HT1080 (cell line): ENCODE measurements at places on chromosomes 12 and 14.

GRCh38 chr14:64918216-64918615 lies 4.0 kb downstream of the CHURC1 start:
- DNase-seq: no peak

DNA sequence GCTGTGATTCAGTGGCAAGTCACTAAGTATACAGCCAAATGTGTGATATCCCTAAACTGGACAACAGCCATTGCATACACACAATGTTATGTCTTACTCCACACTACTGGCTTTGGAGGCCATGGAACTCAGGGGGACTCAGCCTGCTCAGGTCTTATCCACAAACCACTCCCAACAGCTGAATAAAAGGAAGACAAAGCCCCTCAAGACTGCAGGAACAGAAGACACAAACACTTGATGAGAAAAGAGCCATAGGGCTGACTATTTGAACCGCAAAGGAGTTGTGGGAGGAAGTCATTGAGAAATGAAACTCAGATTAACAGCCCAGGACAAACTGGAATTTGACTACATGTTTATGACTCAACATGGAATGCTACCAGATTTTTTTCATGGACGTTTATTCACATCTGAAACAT lies 40.9 kb downstream of the PTGER2 start:
- peak; percentile 95 for DNase-seq

- no peak for DNase-seq
Measured at GRCh38 chr12:26846416-26846815, 13.4 kb upstream of the ITPR2 start.

- peak; percentile 39 for DNase-seq
Measured at GRCh38 chr12:20369305-20370013, 1.1 kb downstream of the PDE3A start.

GRCh38 chr12:4440187-4440941 lies 5.3 kb downstream of the FGF6 start:
- no peak for DNase-seq

- DNase-seq: no peak
Measured at GRCh38 chr12:95099270-95099790, 25.9 kb upstream of the NR2C1 start.

DNA sequence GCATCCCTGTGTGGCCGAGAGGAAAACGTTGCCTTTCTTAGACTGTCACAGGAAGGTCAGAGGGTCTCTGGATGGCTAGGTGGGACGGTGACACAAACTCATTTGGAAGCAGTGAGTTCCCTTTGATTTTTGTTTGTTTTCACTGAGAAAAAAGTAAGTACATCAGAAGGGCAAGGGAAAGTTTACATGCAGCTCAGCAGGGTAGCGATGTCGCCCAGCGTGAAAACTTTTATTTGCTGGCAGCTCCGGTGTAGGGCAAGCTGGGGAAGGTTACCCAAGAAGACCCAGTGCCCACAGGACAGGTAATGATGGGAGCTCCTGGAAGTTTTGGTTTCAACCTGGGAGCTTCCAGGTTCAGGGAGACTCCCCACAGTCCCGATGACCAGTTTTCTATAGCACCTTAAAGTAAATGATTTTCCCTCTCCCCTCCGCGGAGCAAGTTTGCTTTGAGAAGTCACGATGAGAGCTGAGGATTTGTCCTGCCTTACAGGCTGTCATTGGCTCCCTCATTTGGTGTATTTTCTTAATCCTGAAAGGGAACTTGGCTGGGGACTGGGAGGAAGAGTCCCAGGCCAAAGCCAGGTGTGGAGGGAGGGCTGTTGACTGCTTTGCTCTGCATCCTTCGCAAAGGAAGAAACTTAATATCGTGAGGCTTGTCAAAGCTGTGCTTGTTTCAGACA lies 64.7 kb upstream of the ESRRB start:
- no peak for DNase-seq

- peak; percentile 12 for DNase-seq
Measured at GRCh38 chr14:24992624-24993360, 57.2 kb downstream of the STXBP6 start.

GRCh38 chr14:51095854-51096823 lies 1.2 kb upstream of the TRIM9 start:
- peak; percentile 45 for DNase-seq

DNA sequence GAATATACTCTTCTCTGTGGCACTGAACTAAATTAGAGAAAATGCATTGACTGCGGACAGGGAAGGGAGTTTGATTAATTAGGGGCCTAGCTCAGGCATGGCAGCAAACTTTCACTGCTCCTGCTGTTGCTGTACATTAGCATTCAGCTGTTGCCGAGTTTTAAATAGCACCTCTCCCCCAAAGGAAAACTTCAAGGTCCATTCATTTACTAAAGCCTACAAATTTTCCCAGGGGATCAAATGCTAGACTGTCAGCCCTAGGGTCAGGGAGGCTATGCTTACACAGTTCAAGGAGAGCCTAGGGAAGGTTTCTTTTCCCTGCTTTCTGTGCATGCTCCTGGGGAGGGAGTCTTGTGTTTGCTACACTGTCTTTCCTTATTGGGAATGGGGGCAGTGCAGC lies 60.0 kb upstream of the GZMB start:
- DNase-seq: no peak

GRCh38 chr12:125097427-125097826 lies 32.2 kb downstream of the AACS start:
- no peak for DNase-seq

GRCh38 chr14:96055753-96056508 lies 16.8 kb downstream of the C14orf132 start:
- no peak for DNase-seq

GRCh38 chr12:123445388-123446332 lies 9.2 kb upstream of the RILPL2 start:
- DNase-seq: no peak

DNA sequence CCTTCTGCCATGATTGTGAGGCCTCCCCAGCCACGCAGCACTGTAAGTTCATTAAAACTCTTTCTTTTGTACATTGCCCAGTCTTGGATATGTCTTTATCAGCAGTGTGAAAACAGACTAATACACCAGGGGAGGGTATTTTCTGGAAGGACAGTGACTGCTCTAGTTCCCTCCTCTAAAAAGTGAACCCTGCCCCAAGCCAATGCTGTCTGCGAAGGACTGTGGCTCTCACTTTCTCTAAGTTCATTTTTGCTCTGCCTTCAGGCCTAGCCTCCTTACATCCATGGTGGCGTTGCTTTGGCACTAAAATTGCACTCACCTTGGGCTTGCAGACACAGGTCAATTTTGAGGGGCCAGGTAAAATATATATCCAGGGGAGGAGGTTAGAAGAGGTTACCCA lies 323.0 kb downstream of the VRK1 start:
- DNase-seq: no peak

DNA sequence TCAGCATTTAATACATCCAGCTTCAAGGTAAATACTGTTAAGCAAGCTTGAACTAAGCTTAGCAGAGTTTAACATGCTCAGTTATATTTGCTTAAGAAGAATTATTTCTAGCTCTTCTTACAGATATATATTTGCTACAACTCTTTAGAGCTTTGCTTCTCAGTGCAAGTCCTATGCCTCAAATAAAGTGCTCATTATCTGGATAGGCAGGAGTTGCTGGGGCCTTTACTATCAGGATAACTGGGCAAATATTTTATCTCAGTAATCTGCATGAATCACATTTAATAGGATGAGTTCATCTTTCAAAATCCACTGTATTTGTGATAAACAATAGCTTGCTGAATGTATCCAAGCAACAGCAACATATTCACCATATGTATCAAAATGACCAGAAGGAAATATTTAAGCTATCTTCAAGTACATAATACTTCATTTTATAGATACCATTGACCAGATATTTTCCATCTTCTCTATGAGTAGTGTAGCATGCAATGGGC lies 187.6 kb downstream of the NOVA1 start:
- DNase-seq: no peak

- peak; percentile 9 for DNase-seq
Measured at GRCh38 chr12:9169979-9170634, 38.1 kb downstream of the PZP start.

DNA sequence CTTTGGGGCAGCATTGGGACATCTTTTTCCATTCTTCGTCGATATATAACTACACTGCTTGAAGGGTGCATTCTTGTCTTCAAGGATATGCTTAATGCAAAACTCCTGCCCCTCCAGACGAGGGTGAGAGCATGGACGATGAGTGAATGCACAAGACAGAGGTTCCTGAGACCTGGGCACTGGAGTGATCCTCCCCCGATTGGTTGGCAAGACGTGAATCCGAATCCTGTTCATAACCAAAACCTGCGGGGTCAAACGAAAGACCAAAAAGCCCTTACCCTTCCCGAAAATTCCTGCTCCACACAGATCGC lies 684 bp downstream of the KANSL2 start:
- DNase-seq: peak; percentile 8

GRCh38 chr14:76920331-76921087 lies 94.3 kb downstream of the LRRC74A start:
- no peak for DNase-seq

DNA sequence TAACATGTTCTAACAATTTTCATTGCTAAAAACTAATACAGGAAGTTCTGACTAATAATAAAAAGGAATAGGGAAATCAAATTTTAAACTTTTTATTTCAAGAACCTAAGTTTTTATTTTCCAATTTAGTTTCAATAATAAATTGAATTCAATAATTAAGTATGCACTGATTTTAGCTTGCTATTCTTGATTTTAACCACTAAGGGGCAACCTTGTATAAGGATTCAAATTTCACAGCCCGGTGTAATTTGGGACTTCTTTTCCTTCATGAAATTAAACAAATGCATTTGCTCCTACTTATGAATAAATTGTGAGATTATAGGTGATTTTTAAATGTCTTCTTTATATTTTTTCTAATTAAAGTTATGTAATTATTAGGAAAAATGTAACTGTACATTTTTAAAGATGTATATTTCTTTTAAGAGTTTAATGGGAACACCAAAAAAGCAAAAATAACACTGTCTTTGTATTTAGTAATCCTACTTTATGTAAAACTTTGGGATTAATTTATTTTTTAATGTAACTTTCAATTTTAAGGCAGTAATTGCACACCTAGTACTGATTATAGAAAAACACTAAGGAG lies 241.4 kb upstream of the PDZRN4 start:
- no peak for DNase-seq
